ENCODE measurements at places on chromosomes 13 and 19.

GRCh38 chr13:74444161-74444571, 310.0 kb upstream of the KLF12 start:
- DNase-seq: no peak

DNA sequence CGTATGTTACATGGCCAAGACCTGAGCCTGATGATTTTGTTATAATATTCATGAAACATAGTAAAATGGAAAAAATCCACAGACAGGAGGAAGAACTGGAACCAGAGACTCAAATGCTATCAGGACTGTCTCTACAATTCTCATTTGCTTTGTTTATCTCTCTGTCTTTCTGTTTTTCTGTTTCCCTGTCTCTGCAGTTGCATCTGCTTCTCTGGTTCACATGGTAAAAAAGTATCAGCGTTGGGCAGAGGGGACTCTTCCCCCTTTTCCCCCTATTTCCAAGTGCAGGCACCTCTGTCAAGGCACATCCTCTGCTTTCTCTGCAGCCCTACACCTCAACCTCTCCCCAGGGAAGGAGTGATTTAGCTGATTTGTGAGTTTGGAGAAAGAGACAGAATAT, 41.2 kb upstream of the VWA8 start:
- DNase-seq: no peak

DNA sequence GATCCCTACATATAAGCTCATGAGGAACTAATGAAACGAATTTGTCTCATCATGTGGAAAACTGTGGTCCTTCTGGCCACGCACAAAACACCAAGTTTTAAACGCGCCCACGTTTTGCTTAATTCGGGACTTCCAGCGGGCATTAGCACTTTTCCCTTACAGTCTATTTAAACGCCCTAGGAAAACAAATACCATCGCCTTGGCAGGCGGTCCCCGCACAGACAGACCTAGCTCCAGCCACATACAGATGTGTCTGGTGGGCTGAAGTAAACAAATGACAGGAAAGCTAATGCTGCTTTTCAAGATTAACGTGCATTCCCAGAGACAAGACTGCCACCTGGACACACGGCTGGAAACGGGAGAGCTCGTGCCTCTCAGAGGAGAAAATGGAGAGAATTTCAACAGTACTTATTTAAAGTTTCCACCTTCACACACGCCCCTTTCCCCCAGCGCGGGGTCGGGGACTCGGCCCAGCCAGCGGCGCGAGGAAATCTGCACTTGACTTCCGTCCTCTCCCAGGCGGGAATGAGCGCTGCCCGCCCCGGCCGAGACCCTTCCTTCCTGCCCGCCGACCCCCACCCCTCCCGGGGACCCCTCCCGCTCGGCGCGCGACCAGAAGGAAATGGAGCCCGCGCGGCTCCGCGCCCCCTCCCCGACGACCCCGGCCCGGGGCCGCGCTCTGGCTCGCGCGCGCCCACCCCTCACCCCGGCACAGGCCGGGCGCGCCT, 931 bp downstream of the USP12 start:
- DNase-seq: no peak

GRCh38 chr13:106161146-106161545, 374.3 kb downstream of the EFNB2 start:
- no peak for DNase-seq

- DNase-seq: peak; percentile 59
Measured at GRCh38 chr19:982567-983170, 1.5 kb upstream of the WDR18 start.

DNA sequence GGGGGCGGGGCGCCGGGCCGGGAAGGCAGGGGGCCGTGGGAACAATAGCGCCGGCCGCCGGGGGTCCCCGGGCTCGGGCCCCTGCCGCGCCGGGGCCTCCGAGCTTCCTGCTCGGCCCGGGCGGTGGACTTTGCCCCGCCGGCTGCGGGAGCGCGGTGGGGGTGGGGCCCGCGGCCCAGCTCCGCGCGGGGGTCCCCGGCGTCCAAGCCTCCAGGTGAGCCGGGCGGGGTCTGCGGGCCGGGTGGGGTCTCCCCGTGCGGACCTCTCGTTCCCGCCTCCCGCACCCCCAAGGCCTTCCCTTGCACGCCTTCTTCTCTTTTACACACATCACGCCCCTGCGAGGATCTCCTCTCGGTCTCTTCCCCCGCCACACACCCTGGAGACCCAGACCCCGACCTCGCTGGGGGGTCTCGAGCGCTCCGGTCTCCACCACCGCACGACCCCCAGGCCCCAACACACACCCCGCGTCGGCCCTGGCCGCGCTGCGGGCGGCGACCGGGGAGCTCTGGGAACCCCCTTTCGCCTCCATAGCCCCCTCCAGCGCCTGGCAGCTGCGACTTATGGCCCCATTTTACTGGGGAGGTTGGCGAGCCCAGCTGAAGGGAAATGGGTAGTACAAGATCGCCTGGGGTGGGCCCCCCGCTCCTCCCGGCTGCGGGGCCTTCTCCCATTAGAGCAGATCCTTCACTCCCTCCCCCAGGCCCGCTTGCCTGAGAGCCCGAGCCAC, 711 bp downstream of the CAMSAP3 start:
- no peak for DNase-seq

- no peak for DNase-seq
Measured at GRCh38 chr19:7524523-7524922, 2.1 kb downstream of the MCOLN1 start.

GRCh38 chr19:7562646-7563393, 27.3 kb downstream of the PNPLA6 start:
- no peak for DNase-seq

DNA sequence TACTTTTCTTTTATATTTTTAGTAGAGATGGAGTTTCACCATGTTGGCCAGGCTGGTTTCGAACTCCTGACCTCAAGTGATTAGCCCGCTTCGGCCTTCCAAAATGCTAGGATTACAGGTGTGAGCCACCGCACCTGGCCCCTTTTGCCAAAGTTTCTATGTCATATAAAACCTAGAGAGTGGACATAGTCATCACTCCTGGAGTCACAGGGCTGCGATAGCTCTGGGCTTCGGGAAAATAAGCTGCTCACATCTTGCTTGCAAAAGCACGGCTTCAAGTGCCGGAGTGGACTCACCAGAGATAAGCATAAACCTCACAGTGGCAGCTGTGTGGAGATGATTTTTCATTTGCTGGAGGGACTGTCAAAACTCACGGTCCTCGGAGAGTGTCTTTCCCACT, 171.2 kb downstream of the TEX29 start:
- no peak for DNase-seq

GRCh38 chr19:6752256-6753177, 13.0 kb downstream of the TRIP10 start:
- no peak for DNase-seq

DNA sequence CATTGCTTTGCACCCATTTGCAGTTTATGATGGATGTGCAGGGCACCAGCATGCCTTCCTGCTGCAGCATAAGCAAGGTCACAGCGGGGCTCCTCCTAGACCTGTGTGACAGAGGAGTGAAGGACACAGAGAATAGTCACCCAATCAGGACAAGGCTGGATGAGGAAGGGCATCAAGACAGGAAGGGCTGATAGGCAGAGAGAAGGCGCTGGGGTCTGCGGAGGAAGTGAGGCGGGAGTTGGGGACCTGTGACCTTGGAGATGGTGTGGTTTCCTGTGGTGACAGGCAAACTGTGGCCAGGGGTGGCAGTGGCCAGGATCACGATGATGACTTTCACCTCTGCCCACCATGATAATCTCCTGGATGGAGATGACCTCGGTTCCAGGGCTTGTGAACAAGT, 16.4 kb upstream of the KCTD15 start:
- no peak for DNase-seq

- DNase-seq: no peak
Measured at GRCh38 chr13:66745307-66745706, 484.8 kb downstream of the PCDH9 start.

GRCh38 chr13:50393628-50394027, 378.4 kb downstream of the KCNRG start:
- no peak for DNase-seq

- DNase-seq: no peak
Measured at GRCh38 chr13:94997126-94997525, 284.8 kb upstream of the SOX21 start.

DNA sequence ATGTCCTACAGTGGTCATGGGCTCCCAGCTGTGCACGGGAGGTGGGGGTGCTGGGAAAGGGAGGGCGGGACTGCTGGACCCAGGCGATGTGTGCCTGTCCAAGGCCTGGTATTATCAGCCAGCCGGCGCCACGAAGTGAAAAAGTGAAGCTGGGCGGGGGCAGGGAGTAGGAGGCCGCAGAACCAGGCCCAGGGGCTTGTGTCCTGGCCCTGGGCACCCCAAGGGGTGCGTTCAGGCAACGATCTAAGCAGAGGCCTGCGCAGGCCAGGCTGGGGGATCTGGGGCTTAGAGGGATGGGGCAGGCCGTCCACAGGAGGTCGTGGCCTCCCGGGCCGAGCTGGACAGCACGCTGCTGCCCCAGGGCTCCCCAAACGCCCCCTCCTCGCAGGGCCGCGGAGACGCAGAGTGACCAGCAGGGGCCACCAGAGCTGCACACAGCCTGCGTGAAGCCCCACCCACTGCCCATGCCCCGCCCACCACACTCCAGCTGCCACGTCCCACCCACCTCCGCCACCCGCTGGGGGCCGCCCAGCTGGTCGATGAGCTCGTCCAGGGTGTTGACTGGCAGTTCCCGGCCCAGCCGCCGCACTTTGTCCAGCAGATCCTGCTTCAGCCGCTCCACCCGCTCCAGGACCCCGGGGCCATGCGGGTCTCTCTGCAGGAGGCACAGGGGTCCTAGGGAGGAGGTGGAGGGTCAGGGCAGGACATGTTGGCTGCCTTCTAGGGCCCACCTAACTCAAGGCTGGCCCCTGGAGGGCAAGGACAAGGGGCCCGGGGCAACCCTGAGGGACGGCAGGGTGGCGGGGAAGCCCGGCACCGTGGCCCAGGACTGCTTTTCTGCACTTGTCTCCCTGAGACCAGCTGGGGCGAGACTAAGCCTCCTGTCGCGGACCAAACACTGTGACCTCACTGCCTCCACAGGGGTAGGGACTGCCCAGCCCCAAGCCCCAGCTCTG, 9.5 kb downstream of the GPX4 start:
- peak; percentile 78 for DNase-seq

GRCh38 chr13:72284791-72285190, 417.8 kb upstream of the DACH1 start:
- no peak for DNase-seq

GRCh38 chr19:7921967-7922835, 2.1 kb downstream of the SNAPC2 start:
- DNase-seq: no peak

- no peak for DNase-seq
Measured at GRCh38 chr19:49933643-49934042, 4.3 kb upstream of the NUP62 start.

DNA sequence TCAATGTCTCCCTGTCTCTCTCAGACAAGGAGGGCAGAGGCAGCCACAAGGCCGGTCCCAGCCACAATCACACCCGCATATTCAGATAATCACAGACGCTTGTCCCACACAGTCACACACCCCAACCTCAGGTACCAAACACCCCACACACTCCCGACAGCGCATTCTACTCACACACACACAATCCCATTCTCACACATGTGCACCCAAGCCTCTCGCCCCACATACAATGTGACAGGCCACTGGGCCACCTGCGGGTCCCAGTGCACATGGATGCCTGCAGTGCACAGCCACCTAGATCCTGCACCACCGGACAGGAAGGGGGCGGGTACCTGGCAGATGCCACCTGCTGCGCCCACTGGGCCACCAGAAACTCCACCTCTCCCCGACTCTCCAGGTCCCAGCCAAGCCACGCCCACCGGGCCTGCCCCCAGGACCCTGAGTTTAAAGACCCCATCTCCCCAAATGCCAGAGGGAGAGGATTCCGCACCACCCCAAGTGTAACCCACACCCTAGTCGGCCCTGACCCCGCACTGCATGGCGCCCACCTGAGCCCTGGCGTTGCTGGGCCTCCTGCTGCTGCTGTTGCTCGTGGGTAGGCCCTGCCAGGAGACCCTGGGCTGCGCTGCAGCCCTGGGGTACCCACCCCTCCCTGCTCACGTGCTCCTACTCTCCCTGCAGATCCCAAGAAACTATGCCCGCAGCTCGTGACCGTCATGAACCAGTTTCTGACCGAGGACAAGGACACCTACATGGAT, 10.6 kb downstream of the SCGB2B2 start:
- no peak for DNase-seq

DNA sequence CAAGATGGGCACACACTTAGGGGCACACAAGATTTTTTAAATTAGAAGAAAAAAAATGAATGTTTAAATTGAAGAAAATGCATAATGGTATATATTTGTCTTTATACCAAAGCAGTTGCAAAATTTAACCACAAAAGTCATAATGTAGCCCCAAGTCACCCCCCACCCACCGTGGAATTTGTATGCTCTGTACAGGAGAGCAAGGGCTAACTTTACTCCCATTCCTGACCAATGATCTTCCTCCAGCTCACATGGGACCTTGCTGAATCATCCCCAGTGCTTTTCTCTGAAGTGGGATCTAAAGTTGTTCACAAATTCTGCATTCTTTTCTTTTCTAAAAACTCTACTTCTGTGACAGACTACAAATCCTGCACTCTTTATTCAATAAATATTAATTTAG, 597.0 kb downstream of the UQCRFS1 start:
- DNase-seq: no peak

GRCh38 chr19:5103061-5103701, 134.3 kb downstream of the KDM4B start:
- DNase-seq: no peak

DNA sequence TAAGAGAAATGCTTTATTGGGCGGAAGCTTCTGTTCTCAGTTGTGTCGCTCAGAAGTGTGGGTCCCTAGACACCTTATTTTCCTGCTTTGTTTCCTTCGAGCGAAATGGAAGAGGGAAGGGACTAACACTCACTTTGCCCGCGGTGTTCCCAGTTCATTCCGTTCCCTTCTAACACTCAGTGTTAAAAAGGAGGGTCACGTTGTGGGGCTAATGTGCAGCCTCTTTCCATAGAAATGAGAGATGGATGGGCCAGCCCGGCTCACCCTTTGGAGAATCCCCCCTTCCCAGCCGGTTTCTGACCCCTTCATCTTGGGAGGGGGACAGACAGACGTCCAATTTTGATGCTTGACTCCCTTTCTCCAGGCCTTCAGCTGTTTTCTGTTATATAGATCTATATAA, 2.3 kb downstream of the ATP11A start:
- DNase-seq: no peak

GRCh38 chr13:76610819-76611415, 275.3 kb downstream of the KCTD12 start:
- DNase-seq: no peak

- DNase-seq: no peak
Measured at GRCh38 chr13:111259058-111259457, 61.4 kb upstream of the TEX29 start.

- no peak for DNase-seq
Measured at GRCh38 chr13:49000247-49000646, 24.5 kb downstream of the FNDC3A start.
